ENCODE measurements at places on chromosomes 2 and 18. TPM values are rescaled to one million over a fixed set of nuclear protein-coding genes. Genes with fewer than 3 reads are reported as not detected.

ETAA1 gene
- 11.8 TPM for total RNA-seq

DNA sequence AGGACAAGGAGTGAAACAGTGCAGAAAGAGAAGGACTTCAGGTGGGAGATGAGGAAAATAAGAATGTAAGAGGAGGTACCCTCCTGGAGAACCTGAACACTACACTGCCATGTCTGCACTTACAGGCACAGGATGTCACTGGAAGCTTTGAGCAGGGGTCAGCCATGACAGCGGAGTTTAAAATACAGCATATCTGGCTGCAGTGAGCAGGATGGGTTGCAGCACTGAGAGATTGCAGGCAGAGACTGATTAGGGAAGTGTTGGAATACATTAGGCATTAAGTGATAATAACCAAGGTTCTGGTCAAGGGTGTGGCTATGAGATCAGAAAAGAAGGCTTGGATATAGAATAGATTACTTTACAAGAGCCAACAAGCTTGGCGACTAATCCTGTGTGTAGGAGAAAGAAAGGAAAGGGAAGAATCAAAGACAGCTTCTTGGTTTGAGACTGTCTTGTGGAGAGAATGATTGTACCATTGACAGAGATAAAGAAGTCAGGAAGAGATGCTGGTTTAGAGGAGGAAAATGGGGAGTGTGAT, 171.1 kb upstream of the RBMS1 start:
- H3K27me3 ChIP-seq: no peaks in the 10 kb centered on the region
- no peak overlapping the region for H3K4me3 ChIP-seq
- peaks cover 9% of the 10 kb centered on the region for H3K4me1 ChIP-seq
- H3K27ac ChIP-seq: no peak overlapping the region
- no peaks in the 10 kb centered on the region for H3K36me3 ChIP-seq
- DNase-seq: no peak

DNA sequence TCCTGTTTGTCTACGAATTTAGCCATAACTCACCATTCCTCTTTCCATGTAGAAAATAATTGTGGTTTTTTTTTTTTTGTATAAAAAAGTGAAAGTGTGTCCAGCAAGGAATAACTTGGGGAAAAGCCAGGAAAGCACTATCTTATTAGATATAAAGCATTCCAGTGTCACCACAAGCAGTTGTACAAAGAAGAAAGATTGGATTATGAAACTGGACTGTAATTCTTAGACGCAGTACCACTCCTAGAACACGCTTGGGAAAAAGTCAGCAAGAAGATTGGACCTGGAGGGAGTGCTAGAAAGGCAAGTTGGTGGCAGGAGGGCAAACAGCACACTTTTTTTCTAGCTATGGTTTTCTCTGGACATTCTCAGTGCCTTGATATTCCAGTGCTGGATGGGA, 186.7 kb downstream of the PARD3B start:
- H3K27ac ChIP-seq: no peak overlapping the region
- H3K27me3 ChIP-seq: no peaks in the 10 kb centered on the region
- peaks cover 5% of the 10 kb centered on the region for H3K4me1 ChIP-seq
- H3K36me3 ChIP-seq: no peaks in the 10 kb centered on the region
- no peak overlapping the region for H3K4me3 ChIP-seq
- no peak for DNase-seq

GRCh38 chr2:127451981-127452380, 33.8 kb downstream of the PROC start:
- H3K4me3 ChIP-seq: no peak overlapping the region
- no peaks in the 10 kb centered on the region for H3K4me1 ChIP-seq
- DNase-seq: no peak
- H3K36me3 ChIP-seq: peaks cover 4% of the 10 kb centered on the region
- no peak overlapping the region for H3K27ac ChIP-seq
- no peaks in the 10 kb centered on the region for H3K27me3 ChIP-seq

DNA sequence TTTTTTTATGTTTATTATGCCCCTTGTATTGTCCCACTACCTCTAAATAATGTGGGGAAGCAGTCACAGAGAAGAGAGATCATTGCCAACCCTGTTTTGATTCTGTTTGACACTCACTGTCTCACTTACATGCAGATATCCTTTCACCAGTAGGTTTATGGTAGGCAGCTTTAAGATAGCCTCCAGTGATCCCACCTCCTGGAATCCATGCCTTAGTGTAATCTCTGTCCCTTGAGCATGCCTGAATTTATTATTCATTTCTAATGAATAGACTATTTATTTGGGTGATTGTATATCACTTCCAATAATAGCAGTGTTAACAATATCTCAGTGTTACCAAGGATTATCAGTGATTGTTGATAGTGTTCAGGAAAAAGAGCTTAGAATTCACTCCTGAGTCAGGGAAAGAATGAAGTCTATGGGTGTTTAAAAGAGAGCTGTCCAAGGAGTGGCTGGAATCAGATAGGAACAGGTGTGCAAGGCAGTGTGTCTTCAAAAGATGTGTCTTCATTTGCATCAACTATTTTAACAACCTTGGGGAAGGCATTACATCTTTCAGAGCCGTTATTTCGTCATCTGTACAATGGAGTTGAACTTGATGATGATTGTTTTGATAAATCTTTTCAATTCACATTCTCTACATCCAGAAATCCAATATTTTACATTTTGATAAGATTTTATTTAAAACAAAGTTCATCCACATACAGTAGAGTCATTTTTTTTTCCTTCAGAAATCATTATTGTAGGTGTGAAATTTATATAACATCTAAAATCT, 31.9 kb downstream of the PKP4 start:
- DNase-seq: no peak
- peaks cover 26% of the 10 kb centered on the region for H3K4me1 ChIP-seq
- H3K4me3 ChIP-seq: no peak overlapping the region

DNA sequence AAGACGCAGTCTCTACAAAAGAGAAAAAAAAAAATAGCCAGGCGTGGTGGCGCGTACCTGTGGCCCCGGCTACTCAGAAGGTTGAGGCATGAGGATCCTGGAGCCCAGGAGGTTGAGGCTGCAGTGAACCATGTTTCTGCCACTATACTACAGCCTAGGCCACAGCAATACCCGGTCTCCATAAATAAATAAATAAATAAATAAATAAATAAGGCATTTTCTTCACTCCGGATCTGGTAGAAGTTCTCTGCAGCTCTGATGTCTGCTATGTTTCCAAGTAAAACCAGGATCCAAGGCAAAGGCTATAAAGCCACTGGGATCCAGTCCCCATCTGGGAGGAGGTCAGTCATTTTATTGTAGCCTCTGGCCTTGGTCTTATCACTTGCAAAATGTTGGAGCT, 15.5 kb downstream of the NFE2L2 start:
- H3K4me3 ChIP-seq: no peak overlapping the region
- DNase-seq: no peak
- no peak overlapping the region for H3K27ac ChIP-seq

- H3K27ac ChIP-seq: no peak overlapping the region
- no peaks in the 10 kb centered on the region for H3K36me3 ChIP-seq
- peaks cover 26% of the 10 kb centered on the region for H3K4me1 ChIP-seq
- no peak for DNase-seq
These were observed 68.5 kb downstream of the MYCN start for GRCh38 chr2:16008856-16009255.

DNA sequence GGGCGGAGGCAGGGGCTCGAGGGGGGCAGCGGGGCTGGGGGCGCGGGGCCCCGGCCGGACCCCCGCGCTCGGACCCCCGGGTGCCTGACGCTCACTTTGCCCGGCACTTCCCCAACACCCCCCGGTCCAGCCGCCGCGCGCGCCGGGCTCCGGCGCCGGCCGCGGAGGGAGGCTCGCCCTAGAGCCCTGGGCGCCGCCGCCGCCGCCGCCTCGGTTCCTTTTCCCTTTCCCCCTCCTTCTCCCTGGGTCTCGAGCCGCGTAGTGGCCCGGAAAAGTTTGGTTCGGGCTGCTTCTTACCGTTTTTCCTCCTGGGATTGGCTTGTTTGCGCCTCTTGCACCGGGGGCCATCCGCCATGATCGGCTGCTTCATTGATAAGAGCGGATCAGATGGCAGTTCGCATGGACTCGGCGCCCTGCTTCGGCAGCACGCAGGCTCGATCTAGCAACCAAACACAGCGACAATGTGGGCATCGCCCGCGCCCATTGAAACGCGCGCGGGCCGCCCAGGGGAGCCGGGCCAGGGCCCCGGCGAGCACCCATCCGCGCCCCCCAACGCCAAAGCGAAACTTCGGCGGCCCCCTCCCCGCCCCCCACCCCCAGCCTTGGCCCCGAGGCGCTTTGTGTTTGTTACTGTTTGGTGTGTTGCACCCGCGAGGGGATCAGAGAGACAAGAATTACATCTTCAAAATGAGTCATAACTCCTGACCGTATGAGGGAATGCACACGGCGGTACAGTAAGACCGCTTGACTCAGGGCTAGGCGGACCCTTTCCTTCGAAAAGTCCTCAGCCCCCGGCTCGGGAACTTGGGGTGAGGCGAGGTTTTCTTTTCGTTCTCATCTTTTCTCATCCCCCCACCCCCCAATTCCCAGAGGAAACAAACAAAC, 2.7 kb downstream of the ZEB2 start:
- H3K4me3 ChIP-seq: peak overlapping the region; percentile 49
- peak overlapping the region; percentile 98 for H3K27ac ChIP-seq
- peaks cover 6% of the 10 kb centered on the region for H3K36me3 ChIP-seq
- H3K27me3 ChIP-seq: peaks cover 78% of the 10 kb centered on the region
- peaks cover 39% of the 10 kb centered on the region for H3K4me1 ChIP-seq

DNA sequence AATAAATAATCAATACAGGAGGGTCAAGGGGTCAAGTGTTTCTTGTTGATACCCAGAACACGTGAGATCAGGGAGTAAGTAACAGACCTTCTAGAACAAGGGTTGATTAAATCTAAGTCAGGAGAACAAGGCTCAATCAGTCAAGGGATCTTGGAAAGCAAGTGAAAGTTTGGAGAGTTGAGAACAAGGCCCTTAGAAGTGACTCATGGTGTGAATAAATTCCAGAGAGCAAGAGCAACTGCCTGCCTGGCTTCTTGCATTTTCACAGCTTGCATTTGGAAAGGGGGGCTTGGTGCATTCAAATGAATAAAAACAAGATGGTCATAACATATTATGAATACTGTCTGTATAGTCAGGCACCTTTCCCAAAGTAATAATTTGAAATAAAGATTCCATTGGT, 256.1 kb downstream of the DPP10 start:
- no peak overlapping the region for H3K4me3 ChIP-seq
- H3K4me1 ChIP-seq: no peaks in the 10 kb centered on the region

GRCh38 chr2:45627911-45628310, 16.8 kb upstream of the SRBD1 start:
- DNase-seq: no peak
- no peaks in the 10 kb centered on the region for H3K4me1 ChIP-seq
- no peak overlapping the region for H3K4me3 ChIP-seq
- H3K36me3 ChIP-seq: no peaks in the 10 kb centered on the region
- H3K27me3 ChIP-seq: no peaks in the 10 kb centered on the region

Data from left lung (tissue), 14 donors.